CD8-positive, alpha-beta memory T cell (primary cell): ENCODE measurements at places on chromosomes 6 and 20.

DNA sequence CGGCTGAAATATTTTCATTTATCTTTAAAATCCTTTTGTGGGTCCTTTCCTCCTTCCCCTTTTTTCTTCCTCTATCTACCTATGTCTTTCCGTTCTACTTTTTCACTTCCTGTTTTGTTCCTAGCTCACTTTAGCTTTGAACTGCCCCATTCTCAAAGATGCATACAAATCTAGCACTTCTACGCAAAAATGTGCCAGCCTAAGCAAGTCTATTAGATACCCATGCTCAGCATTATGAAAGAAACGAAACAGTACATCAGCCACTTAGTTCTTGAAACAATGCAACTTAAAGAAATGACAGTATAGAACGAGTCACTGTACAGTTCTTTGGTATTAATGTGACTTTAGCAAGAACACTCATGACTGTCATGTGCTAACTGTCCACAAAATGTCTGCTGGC, 47.3 kb upstream of the MARCKS start:
- DNase-seq, result no peak

GRCh38 chr6:32194825-32195651, 2.6 kb upstream of the GPSM3 start:
- no peak for DNase-seq

DNA sequence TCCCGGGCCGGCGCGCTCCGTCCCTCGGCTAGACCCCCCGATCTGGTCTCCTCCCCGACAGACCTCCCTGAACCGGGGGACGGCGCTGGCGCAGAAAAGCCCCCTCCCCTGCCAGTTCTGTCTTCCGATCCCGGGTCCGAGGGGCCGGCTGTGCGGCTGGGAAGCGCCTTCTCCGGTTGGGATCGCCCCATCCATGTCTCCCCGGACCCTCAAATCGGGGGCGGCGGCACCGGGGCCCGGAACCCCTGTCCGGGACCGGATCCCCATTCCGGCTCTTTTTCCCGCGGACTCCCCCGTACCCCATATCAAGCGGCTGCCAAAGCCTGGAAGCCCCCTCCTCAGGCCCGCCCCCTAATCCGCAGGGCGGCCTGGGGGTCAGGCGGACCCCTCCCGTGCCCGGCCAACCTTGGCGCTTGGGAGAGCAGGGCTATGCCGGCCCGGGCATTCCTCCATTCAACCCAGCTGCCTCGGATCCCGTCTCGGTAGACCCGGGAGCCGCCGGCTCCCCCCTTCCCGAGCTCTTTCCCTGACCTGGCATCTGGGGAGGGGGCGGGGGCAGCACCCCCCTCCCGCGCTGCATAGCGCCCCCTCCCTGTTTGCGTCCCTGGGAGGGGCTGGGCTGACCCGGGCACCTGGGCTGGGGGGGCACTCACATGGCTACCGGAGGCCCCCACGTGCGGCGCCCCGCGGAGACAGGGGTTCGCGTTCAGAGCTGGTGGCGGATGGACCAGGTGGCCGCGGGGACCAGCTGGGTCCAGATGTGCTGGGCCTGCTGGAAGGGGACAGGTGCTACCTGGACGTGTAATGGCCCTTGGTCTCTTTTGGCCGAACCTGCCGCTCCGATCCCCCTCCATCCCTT, 643 bp downstream of the DLGAP4 start:
- DNase-seq, result no peak

DNA sequence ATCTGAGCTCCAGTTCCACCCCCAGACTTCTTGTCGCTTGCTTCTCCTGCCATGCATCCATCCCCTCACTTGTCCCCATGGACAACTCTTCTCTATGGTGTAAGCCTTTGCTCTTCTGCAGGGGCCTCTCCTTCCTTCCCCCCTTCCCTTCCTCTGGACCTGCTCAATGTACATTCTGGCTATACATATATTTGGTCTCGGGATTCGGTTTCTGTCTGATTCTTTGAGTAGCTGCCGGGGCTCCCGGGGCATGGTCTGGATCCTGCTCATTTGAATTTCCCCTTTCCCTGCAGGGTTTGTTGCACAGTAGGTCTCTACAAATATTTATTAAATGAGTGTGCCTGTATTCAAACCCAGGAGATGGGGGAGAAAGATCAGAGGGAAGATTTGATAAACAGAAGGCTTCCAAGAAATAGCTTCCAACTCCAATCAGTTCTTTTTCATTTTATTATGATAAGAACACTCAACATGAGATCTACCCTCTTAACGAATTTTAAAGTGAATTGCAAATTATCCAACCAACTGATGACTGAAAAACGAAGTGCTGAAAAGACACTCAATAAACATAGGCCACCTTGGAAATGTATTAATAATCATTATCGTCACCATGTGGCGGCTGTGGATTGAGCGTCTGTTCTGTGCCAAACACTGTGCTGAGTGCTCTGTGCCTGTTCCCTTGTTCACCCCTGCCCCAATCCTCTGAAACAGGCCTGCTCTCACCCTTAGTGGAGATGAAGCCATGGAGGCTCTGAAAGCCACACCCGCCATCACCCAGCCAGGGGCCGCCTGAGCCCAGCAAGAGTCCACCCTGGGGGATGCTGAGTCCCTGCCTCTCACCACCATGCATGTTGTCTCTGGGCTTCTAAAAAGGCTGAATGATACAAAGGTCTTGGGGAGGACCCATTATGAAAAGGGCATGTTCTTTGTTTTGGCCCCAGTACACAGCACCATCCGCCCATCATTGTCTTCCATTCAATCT, 34.3 kb upstream of the APCDD1L start:
- DNase-seq, result no peak

DNA sequence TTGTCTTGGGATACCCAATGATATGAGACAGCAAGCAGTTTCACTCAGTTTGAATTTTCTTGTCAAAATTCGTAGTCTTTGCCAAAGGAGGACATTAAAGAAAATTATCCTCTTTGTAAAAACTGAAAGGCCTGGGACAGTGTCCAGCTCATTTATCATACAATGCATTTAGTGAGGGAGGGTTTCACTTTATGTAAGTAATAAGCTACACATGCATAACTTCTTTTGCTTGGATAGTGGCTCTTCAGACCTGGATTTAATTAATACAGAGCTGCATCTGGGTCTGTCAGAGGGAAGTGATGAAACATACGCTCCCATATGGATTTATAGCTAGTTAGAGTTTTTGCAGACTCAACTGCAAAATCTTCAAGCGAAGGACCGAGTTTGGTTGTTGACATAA, 175.6 kb downstream of the PHACTR1 start:
- DNase-seq, result no peak

GRCh38 chr6:167161851-167162467, 4.2 kb upstream of the GPR31 start:
- DNase-seq, result no peak

DNA sequence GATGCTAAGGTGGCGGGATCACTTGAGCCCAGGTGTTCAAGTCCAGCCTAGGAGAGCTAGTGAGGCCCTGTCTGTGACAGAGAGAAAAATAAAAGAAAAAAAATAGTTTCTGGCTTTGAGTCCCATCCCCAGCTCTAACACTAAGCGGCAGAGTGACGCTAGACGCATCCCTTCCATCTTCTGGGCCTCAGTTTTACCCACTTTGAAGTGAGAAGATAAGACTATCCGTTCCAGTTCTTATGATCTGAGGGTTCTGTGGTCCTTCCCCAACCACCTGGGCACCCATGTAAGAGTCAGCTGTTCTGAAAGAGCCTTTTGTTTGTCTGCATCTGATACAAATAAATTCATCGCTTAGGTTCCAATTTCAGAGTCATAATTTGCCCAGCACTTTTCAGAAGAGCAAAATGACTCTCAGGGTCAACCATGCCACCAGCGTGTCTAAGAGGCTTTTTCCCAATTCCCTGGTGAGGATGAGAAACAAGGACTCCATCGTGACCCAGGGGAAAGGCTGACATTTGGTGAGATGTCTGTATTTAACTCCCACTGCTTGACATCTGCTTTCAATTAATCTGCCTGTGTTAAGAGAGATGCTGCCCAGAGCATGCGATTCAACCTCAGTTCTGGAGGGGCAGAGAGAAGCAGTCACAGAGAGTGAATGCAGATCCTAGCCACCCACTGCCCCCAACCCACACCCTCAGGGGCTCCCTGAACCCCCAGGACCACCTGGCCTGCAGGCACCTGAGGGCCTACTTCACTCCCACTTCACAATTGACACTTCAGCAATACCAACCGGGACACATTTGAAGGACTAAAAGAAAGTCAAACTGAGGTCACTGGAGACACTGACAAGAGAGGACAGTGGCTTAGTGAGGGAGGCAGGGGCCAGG, 131.6 kb upstream of the TOP1 start:
- no peak for DNase-seq

- DNase-seq, result no peak
These were observed 116.5 kb upstream of the LAMP5 start for GRCh38 chr20:9397928-9398327.

DNA sequence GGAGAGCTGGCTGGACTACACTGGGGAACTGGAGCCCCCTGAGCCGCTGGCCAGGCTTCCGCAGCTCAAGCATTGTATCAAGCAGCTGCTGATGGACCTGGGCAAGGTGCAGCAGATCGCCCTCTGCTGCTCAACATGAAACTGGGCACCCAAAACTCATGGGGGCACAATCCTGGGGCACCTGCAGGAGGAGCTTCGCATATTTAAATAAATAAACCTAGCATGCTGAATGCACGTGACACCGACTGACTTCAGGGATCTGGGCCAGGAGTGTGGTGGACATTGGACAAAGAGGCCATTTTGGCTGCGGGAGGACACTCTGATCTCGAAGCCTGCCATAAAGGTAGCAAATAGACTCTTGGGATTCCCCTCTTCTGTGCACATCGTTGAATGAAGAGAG, 6.8 kb downstream of the SCAND1 start:
- DNase-seq, result no peak

DNA sequence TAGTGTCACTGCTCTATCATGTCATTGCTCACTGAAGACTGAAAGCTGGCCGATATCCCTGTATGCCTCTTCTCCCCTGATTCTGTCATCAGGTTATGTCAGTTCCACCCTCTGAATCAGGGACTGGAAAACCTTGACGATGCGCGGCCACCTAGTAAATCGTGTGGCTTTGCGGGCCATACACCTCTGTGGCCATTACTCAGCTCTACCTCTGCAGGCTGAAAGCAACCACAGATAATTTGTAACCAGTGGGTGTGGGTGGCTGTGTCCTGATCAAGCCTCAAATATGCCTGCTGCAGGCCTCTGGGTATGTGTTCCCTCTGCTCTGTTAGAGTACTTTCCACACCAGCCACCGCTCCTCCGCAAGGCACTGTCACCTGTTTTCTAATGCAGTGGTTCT, 105.2 kb downstream of the GMPR start:
- no peak for DNase-seq

DNA sequence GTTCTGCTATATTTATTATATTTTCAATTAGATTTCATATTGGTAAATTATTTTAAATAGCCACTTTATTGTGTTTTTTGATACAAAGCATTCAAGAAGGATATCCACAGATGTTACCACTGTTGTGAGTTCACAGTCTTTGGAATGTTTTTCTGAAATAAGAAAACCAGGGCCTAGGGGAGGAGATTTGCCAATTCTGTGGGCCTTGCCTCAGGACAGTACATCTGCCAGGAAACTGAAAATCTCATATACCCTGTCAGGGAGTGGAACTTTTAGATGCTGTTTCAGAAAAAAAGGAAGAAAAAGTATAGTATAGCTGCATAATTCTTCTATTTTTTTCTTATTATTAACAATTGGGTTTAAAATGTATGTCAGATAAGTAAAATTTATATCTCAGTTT, 995.9 kb upstream of the ADGRB3 start:
- DNase-seq, result no peak

GRCh38 chr20:53751620-53752318, 158.1 kb upstream of the ZNF217 start:
- no peak for DNase-seq

- no peak for DNase-seq
These were observed 58.4 kb downstream of the ANKEF1 start for GRCh38 chr20:10093087-10093591.

GRCh38 chr20:18738055-18738454, 75.5 kb upstream of the SCP2D1 start:
- no peak for DNase-seq

DNA sequence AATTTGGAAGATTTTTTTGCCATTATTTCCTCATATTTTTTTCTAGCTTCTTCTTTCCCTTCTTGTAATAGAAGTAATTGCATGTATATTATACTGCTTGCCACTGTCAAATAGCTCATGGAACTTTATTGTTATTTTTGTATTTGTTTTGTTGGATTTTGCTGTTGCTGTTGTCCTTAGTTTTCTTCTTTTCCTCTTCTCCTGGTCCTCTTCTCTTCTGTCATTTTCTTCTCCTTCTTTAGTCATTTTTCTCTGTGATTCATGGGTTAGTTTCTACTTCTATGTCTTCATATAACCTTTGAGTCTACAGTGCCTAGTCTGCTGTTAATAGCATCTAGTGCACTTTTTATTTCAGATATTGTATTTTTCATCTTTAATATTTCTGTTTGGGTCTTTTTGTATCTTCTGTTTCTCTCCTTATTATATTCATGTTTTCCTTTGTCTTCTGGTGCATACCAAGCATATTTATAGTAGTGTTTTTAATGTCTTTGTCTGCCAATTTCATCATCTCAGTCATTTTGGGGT, 226.2 kb downstream of the HIVEP2 start:
- no peak for DNase-seq

DNA sequence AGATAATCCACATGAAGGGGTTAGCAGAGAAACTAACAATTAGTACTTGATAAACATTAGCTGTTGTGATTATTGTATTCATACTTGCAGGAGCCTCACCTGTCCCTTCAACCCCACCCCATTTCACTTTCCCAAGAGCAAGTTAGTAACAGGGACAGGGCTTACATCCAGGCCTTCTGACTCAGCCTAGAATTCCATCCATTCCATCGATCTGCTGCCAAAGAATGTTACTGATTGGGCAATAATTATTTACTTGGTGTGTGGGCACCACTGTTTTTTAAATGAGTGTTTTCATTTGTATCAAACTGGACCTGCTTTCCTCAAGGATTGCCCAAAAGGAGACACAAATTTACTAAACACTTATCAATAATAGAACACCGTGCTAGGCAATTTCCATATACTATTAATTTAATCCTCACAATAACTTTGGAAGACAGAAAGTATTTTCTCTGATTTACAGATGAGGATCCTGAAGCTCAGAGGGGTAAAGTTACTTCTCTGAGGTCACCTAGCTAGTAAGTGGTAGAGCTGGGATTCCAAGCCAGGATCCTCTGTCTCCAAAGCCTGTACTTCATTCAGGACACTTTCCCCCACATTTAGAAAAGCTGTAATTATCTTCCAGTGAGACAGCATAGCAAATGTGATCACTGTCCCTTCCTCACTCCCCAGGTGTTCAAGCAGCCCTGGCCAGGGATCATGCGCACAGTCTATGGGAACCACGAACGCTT, 32.8 kb downstream of the GSS start:
- no peak for DNase-seq

- DNase-seq, result no peak
These were observed 59.0 kb upstream of the TPD52L1 start for GRCh38 chr6:125094563-125094962.

GRCh38 chr20:14632906-14633305, 295.5 kb upstream of the FLRT3 start:
- DNase-seq, result no peak

DNA sequence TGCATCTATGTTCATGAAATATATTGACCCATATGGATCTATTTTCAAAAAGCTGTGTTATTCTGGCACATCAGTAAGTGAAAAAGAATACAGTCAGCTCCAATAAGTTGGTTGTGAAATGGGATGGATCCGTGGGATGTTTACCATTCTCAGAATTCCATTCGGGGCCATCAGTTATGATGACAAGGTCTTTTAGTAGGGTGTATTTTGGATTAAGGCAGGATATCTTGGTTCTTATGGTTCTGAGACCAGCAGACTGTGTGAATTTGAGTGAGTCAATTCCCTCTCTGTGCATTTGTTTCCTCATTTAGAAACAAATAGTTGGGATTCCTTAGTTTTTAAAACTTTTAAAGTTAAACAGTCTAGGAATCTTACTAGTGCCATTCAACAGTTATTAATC, 287.4 kb downstream of the CD109 start:
- no peak for DNase-seq

- DNase-seq, result no peak
These were observed 9.7 kb downstream of the SYNDIG1 start for GRCh38 chr20:24479106-24479505.
